Stimulated activated CD8-positive, alpha-beta memory T cell treated with anti-CD3 and anti-CD28 coated beads, Interleukin-12 subunit alpha, Interleukin-12 subunit beta, amount 100 ng/mL, for 1 hour (primary cell): ENCODE measurements at places on chromosomes 13 and 19.

DNA sequence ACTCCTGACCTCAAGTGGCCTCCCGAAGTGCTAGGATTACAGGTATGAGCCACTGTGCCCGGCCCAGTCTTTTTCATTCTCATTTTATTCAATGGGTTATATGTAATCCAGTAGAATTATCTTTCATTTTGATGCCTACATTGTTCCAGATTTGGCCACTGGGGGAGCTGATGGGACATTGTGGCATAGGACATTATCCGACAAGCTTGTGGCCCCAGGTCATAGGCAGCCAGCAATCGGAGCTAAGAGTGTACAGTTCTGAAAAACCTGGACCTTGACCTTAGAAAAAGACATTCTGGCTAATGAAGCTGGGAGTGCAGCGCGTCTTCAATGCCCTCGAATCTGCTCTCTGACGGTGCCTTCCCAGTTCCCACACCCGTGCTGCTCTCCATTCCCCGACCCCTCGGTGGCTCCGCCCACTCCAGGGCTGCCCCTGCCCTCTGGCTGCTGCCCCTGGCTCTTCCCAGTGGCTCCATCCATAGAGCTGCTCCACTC is 108.7 kb downstream of the TEX29 start:
- DNase-seq = no peak

DNA sequence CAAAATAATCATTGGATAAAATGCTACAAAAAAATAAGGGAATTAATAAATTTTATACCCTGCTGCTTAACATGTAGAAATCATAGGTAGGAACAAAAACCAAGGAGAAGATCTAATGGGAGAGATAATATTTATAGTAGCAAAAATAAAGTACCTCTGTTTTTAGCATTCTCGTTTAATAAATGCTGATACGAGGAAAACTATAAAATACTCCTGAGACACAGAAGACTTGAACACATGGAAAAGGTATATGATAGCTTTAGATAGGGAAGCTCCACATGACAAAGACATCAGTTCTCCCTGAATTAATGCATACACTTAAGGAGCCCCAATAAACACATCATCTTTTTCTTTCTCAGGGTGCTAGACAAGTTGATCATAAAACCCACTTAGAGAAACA is 44.6 kb upstream of the MCF2L start:
- DNase-seq = no peak

DNA sequence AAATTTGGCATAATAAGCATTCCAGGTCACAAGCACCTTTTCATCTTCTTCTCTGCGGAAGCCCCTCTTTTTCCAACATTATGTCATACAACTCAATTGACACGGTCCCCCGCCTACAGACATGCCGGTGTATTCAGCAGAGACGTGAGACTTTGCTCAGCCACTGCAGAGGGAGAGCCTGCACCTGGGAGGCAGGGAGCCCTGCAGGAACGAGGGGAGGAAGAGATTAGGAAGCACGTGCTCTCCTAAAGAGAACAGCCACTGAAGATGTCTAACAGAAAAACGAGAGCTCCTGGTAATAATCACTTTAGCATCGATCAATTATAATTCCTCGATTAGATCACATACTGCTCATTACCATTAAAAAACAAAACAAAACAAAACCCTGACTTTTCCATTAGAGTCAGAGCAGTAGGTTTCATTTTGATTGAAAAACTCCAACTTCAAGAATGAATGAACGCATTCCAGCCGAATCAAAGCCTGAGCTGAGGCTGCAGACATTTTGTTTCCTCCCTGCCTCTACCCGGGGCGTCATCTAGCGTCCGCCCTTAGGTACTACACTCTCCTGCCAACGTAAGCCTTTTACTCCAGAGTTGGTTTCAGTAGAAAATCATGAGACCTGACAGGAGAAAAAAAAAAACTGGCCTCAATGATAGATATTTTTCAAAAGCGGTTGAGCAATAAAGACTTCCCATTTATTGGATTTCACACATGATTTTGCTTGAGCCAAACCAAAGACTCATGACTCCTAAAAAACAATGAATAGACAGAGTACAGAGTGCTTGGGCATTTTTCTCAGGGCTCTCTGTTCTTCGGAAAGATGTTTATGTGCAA is 194.5 kb downstream of the KATNAL1 start:
- DNase-seq = peak; percentile 63

- DNase-seq = no peak
Measured at GRCh38 chr19:51739466-51740213, 12.0 kb downstream of the FPR1 start.

DNA sequence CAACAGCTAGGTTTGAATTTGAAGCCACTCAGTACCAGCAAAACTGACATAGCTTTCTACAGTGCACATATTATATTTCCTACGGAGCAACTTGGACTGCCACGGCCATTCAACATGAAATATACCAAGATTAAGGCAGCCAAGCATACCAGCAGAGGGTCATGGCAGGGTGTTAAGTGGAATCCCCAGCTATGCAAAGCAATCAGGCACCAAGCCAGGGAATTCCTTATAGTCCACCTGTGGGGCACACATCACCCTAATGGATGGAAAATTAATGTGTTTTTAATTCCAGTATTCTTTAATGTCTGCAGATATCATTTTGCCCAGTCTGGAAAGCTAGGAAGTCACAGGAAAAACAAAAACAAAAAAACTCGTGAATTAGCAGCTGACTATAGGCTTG is 1190.3 kb downstream of the EFNB2 start:
- no peak for DNase-seq

DNA sequence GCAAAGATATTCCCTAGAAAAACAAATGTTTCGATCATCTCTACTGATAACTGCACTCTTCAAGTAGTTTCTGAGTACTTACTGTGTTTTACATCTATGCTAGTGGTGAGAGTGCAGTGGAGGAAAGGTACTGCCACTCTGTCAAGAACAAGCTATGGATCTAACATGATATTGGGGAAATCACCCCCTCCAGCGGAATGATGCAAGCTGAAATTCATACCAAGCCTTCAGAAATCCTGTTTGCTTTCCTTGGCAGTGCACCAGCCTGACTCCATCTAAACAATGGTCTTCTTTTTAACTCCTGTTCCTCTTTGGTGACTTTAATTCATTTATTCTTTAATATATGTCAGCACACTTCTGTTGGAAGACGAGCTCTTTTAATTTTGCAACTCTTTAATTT is 238.0 kb downstream of the PCDH9 start:
- DNase-seq = no peak

- DNase-seq = no peak
Measured at GRCh38 chr13:28031220-28031895, 42.9 kb upstream of the URAD start.

- no peak for DNase-seq
Measured at GRCh38 chr13:96238861-96239260, 149.0 kb downstream of the HS6ST3 start.

GRCh38 chr19:45340232-45340898 is at the start of gene KLC3:
TSS of gene KLC3 (plus strand) at chr19:45340750. CDS start at chr19:45345542, 4,792 bp downstream.
- no peak for DNase-seq

DNA sequence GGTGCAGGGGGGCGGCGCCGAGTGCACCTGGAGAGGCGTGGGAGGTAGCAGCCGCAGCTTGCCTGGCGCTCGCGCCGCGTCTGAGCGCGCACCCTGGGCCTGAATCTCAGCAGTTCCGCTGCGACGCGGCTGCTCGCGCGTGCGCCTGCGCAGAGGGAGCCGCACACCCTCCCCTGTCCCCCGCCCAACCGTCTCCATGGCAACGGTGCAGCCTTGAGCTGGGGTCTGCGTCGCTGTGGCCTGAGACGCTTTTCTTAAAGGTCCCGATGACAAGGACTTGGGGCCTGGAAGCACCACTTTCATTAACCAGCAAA is at the start of gene PNMA8B:
Gene PNMA8B, minus strand, starts transcription at position 82 of the 314 bp plus-strand sequence. CDS start 402 bp downstream, outside the sequence.
- no peak for DNase-seq

- no peak for DNase-seq
Measured at GRCh38 chr19:28028881-28029444, 1184.0 kb downstream of the UQCRFS1 start.

DNA sequence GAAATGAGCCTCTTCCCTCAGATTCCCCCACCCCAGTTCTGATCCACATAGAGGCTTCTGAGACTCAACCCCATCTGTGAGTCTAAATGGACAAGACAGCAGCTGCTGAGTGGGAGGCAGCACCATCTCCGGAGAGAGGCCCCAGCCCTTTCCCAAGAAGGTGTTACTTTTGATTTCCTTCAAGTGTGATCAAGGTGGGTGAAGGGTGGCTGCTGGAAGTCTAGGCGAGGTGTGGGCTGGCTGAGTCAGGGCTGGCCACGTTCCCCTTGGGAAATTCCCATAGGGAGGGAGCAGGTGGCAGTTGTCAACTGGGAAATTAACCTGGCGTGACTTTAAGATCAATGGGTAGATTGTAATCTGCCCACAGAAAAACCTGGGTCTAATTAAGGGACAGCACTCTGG is 148.0 kb downstream of the FOXO1 start:
- no peak for DNase-seq

DNA sequence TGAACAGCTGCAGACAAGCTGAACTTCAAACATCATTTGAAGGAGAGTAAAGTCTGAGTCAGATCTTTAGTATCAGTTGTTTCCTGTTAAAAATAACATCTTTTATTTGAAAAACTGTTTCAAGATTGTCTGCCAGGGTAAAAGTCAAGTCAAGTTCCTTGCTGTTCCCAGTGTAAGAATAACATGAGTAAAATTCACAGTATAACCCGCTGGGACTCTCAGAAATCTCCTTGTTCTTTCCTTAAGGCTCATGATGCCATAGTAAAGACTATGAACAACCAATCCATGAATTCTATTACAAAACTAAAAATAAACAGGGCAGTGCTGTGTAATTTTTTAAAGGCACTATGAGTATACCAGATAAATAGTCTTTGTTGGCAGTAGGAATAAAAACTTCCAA is 112.9 kb downstream of the IRS2 start:
- no peak for DNase-seq

- no peak for DNase-seq
Measured at GRCh38 chr13:24627090-24627714, 53.0 kb upstream of the ATP12A start.

DNA sequence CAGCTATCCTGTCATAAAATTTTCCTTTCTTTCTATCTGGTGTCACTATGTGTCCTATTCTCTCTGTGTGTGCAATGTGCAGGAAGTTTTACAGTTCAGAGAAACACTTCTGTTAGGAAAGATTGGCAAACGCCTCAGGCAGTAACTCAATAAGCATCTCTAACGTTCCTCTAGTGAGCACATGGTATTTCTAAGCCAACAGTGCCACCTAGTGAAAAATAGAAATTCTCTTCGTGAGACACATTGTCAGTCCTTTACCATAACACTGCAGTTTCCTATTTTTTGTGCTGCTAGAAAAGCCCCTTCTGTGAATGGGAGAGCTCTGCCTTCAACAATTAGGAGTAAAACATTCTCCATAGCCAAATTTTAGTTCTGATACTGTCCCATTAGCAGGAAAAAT is 50.7 kb downstream of the ZNF723 start:
- no peak for DNase-seq

- no peak for DNase-seq
Measured at GRCh38 chr19:55067869-55068268, 4.9 kb upstream of the RDH13 start.

- DNase-seq = no peak
Measured at GRCh38 chr19:38640368-38640767, 7.1 kb upstream of the ACTN4 start.

GRCh38 chr19:1811472-1811894 is 593 bp downstream of the ATP8B3 start:
- peak; percentile 17 for DNase-seq

DNA sequence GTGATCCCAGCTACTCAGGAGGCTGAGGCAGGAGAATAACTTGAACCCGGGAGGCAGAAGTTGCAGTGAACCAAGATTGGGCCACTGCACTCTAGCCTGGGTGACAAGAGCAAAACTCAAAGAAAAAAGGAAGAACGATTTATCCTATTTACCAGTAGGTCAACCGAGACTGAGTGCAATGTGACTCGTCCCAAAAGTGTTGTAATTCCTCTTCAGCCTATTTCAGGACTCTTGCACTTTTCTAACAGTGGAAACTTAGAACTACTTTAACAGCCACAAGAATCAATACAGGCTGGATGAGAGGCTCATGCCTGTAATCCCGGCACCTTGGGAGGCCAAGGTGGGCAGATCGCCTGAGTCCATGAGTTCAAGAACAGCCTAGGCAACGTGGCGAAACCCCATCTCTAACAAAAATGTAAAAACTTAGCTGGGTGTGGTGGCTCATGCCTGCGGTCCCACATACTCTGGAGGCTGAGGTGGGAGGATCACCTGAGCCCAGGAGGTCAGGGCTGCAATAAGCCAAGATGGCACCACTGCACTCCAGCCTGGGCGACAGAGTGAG is 4.3 kb upstream of the NR1H2 start:
- no peak for DNase-seq

DNA sequence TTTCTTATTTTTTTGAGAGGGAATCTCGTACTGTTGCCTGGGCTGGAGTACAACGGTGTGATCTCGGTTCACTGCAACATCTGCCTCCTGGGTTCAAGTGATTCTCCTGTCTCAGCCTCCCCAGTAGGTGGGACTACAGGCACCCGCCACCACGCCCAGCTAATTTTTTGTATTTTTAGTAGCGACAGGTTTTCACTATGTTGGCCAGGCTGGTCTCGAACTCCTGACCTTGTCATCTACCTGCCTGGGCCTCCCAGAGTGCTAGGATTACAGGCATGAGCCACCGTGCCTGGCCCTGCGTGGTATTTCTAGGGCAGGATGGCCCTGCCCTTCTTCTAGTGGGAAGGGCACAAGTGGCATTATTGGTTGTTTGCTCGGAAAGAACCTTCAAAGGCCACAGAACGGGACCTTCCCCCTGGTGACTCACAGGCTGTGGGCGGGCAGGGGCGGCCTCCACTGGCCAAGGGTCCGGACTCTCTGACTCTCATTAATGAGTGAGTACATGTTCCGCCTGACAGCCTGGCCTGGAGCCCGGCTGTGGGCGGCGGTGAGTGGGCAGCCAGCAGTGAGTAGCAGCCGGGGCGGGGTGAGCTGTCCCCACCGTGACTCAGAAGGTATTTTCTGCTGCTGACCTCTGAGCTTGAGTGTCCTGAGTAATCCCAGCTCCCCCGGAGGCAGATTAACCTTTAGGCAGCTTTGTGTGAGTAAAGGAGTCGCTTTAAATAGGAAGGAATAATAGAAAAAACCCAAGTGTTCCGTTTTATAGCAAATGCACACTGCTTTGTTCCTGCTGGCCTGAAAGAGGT is 5.1 kb downstream of the DOT1L start:
- DNase-seq = peak; percentile 45

- no peak for DNase-seq
Measured at GRCh38 chr13:63307228-63307627, 1891.6 kb upstream of the PCDH20 start.

DNA sequence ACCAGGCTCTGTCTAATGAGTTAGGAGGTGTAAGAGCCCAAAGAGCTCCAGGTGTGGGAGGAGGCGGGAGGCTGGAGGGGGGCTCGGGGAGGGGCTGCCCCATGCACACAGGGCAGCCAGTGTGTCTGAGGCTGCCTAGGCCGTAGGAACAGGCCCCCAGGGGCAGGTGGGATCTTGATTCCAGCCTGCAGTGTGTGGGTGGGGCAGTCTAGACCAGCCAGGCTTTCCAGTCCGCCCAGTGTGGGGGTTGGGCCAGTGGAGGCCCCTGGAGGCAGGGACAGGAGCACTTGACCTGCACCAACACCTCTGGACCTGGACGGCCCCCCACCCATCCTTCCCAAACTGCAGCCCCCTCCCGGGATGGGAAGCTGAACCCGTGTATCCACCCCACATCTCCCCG is 5.4 kb upstream of the CAMSAP3 start:
- no peak for DNase-seq

GRCh38 chr13:34913040-34913439 is 29.0 kb upstream of the NBEA start:
- DNase-seq = no peak
